Pulmonary artery endothelial cell (primary cell): ENCODE measurements at places on chromosomes 1 and 21.

DNA sequence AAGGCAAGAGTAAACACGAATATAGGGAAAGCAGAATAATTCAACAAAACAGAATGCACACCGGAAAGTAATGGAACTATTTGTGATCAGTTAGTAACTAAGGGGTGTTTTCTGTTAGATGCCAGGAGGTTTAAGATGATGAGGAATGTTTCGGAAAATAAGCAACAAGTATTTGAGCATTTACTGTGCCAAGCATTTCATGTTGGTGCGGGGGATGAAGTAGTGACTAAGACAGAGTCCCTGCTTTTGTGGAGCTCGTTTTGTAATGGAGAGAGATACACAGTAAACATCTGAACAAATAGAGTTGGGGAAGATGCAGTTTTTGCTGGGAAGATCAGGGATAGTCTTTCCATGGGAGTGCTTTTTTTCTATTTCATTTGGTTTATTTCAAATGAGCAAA is 78.7 kb downstream of the DYRK1A start:
- DNase-seq, result no peak

DNA sequence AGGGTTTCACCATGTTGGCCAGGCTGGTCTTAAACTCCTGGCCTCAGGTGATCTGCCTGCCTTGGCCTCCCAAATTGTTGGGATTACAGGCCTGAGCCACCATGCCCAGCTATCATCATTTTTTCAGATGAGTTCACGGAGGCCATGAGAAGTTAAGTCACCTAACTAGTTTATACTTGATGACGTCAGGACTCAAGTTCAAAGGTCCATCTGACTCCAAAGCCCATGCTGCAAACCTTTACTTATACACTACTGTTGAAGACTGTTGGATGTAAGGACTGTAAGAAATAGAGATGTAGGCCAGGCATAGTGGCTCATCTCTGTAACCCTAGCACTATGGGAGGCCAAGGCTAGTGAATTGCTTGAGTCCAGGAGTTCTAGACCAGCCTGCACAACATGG is 40.8 kb upstream of the STMN1 start:
- DNase-seq, result no peak

- DNase-seq, result peak; percentile 50
These were observed 170.7 kb downstream of the NEGR1 start for GRCh38 chr1:72111662-72112061.

- DNase-seq, result no peak
These were observed 69.7 kb downstream of the RUNX1 start for GRCh38 chr21:34979383-34979782.

DNA sequence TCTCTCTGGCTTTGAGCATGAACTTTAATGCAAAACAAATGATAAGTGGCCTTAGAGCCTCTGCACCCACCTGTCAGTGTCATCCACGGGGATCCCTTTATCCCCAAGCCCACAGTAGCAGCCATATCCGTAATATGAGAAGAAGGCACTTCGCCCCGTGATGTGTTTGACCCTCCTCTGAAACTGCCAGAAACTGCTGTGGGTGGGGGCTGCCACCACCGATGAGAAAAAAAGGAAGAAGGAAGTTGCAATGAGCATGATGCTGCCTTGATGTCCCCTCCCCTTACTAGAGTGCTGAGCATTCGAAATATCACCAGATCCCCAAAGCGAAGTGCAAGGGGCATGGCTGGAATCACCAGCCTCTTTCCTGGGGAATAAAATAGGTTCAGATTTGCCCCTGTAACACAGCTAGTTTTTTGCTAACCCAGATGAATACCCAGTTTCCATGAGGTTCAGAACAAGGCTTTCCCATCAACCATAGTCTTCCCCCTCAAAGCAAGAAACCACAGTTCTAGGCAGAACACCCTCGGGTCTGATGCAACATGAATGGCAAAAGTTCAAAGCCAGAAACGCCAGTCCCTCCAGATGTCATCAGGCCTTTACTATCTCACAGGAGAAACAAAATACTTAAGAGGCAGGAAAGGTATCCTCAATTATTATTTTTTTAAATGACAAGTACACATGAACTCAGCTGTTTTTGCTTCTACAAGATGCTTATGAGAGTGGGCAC is 10.8 kb upstream of the UBXN10 start:
- DNase-seq, result no peak

- DNase-seq, result no peak
These were observed 2.8 kb downstream of the C1orf50 start for GRCh38 chr1:42769811-42770210.

GRCh38 chr1:169595764-169596711 is 9.8 kb upstream of the F5 start:
- DNase-seq, result no peak

- DNase-seq, result no peak
These were observed 9.2 kb downstream of the KCNJ6 start for GRCh38 chr21:37907076-37907475.

DNA sequence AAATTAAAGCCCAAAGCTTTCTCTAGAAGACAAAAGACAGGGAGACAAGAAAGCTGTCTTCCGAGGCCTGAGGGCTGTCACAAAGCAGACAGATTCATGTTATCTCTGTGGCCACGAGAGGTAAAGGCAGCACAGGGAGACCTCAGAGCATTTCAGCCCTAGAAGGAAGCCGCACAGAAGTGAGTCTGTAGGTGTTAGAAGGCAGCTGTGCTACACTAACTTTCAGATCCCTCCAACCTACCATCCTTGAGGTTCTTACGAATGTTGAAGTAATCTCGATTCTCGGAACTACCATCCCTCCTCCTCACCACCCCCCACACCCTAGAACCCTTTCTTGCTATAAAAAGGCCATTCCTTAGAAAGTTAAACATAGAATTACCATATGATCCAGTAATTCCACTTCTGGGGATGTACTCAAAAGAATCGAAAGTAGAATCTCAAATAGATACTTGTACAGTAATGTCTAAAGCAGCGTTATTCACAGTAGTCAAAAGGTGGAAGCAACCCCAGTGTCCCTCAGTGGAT is 21.5 kb upstream of the LYST start:
- no peak for DNase-seq

DNA sequence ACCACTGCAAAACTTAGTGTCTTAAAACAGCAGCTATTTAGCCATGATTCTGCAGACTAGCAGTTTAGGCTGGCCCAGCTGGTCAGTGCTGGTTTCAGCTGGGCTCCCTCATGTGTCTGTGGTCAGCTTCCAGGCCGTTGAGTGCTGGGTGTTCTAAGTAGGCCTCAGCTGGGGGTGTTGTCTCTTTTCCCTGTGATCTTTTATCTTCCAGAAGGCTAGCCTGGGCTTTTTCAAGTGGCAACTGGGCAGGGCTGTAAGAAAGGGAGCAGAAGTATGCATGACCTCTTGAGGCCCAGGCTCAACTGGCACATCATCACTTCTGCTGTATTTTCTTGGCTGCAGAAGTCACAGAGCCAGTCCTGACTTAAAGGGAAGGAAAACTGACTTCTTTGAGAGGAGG is 136.1 kb downstream of the KIF26B start:
- no peak for DNase-seq

- no peak for DNase-seq
These were observed 84.1 kb upstream of the CCDC190 start for GRCh38 chr1:162944974-162945674.

- DNase-seq, result no peak
These were observed 7.5 kb downstream of the NRIP1 start for GRCh38 chr21:15057285-15057684.

- DNase-seq, result no peak
These were observed 67.2 kb upstream of the HOOK1 start for GRCh38 chr1:59747420-59748024.

DNA sequence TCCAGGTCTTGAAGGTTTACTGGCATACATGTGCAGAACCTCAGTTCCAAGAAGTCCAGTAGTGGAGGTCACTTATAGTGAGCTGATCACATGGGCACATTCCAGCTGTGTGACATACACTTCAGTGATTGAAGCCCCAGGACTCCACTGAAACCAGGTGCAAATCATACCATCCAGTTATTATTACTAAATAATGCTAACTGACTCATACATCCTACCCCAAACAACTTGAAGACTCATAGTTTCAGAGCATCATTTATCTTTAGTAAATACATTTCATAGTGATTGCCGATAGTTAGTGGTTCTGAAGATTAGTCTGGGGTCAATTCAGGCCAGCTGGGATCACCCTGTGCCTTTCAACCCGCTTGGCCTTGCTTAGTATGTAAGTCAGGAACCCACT is 137.9 kb upstream of the UBE2U start:
- DNase-seq, result no peak

DNA sequence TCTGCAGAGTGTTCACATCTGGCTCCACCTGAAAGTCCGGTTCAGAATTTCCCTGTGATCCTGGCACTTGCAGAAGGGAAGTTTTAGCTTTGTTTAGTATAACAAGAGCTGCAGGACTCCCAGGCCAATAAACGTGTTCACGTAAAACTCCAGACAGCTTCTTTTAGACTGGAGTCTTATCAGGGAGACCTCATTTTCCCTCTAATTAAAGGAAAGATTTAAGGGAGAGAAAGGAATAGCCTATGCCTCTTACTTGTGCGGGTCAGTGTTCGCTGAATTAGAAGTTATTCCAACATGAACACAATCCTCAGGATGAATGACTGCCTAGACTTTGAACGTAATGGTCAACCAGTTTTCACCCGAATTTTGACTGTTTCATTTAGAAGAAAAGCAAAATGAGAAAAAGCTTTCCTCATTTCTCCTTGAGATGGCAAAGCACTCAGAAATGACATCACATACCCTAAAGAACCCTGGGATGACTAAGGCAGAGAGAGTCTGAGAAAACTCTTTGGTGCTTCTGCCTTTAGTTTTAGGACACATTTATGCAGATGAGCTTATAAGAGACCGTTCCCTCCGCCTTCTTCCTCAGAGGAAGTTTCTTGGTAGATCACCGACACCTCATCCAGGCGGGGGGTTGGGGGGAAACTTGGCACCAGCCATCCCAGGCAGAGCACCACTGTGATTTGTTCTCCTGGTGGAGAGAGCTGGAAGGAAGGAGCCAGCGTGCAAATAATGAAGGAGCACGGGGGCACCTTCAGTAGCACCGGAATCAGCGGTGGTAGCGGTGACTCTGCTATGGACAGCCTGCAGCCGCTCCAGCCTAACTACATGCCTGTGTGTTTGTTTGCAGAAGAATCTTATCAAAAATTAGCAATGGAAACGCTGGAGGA is 202.1 kb upstream of the SGIP1 start:
- peak; percentile 91 for DNase-seq

DNA sequence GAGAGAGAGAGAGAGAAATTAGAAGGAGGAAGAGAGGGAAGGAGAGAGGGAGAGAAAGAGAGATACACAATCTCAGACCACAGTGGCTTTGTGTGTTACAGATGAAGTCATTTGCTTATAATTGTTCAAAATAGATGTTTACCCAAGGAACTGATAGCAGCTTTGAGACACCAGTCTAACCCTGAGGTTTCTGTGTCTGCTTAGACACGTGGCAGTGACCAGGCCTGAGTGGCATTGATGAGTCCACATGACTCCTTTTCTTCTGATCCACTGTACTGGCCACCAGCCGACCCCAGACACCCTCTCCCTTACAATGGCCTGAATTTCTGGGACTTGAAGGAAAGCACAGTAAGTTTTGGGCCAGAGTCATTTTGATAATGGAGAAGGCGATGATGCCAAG is 104.9 kb downstream of the DUSP10 start:
- no peak for DNase-seq

DNA sequence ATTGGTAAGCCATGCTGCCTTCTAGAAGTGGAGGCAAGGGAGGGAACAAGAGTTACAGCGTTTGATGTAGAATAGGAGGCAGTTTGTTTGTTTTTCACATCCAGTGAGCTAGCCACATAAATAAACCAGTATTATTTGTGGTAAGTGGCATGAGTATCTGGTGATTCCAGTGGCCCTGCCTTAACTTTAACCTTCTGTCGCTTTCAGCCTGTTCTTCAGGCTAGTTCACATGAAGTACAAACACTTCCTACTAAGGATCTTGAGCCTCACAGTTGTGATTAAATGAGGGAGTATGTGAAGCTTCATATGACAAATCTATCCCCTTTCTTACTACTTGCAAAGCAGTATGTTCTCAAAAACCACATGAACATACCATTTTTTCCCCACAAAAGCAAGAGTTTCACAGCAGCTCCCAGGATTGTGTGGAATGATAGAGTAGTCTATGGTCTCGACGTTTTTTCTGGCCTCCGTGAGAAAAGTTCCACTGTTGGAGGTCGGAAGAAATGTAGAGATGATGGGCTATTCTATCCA is 59.5 kb downstream of the PHACTR4 start:
- no peak for DNase-seq
